ENCODE measurements at places on chromosomes 3 and 15.

GRCh38 chr3:112374333-112374734 lies 41.4 kb downstream of the CD200 start:
- DNase-seq = no peak

GRCh38 chr3:86563400-86563970 lies 427.5 kb downstream of the VGLL3 start:
- no peak for DNase-seq

GRCh38 chr3:30691944-30692343 lies 85.5 kb downstream of the TGFBR2 start:
- DNase-seq = no peak

DNA sequence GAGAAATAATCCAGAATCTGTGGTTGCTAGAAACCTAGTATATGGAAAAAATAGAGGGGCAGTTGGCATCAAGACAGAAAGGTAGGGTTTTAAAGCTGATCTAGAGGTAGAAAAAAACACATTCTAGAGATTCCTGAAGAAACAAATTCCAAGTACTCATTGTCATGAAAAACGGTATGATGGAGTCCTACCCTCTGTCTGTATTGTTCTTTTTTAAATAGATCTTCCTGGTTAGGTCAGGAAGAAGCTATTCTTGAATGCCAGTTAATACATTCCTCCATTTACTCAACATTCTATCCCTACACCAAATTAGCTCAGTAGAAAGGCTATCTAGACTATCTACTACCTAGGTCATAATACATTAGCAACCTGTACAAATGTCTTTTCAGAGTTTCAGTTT lies 364.7 kb downstream of the FHIT start:
- no peak for DNase-seq

DNA sequence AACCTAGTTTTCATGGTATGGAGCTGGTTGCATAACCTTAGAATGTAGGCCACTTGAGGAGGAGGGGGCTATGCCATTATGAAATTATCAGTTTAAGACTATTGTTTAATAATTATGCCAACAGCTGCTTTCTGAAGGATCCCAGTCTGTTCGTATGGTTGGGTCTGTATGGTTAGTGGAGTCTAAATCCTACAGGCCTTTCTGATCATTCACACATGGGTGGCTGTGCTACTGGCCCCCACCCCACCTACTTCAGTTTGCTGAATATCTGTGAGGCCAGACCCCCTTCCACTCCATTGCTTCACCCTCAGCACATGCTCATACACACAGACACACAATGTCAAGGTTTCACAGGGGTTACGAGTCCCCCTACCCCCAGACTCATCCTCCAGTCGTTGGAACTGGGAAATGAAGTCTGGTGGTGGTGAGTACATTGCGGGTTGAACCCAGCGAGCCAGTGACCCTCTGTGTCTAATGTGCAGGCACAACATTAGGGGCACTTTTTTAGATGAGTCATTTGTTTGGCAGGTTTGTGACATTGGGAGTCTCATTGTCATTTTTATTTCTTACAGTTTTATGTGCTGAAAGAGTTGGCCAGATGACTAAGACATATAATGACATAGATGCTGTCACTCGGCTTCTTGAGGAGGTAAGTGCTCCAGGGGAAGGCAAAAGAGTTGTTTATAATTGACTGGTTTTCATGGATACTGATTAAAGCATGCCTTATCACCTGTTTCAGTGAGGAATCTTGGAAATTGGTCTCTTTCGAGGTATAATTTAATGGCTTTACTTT lies 85.3 kb downstream of the TRAK1 start:
- no peak for DNase-seq

GRCh38 chr3:192339214-192339613 lies 388.1 kb downstream of the FGF12 start:
- no peak for DNase-seq
